ENCODE measurements at places on chromosomes 5 and 9.

DNA sequence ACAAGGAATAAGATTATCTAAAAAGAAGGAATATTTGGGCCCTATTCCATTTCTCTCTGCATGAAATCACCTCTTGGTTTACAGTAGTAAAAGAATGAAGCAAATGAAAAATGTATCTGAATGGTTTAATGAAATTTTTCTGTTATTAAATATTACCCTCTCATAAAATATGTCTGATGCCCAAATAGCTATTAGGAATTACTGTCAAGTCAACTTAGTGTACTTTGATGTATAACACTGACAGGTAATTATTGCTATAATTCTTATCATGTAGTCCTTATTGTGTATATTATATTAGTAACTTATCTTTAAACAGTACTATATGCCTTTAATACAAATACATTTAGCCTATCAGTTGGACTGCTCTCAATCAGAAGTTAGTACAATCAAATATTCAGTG, 8.4 kb downstream of the MYOT start:
- DNase-seq, result no peak

DNA sequence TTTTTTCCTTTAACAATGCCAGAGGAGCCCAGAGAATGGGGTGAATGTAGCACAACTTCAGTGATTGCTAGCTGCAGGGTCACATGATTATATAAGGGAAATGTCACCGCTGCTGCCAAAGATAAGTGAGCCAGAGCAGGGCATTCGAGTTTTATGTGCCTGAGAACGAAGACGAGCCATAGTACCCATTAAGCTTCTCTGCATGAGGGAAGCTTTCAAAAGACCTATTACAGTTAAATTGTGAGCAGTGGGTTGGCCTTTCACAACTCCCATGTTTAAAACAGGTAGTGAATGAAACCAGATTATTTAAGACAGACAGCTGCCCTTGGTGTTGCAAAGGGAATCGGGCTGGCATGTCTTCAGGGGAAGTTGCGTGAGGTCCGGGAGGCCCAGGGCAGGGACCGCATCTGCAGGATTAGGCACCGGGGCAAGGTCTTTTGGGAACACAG, 82.4 kb upstream of the TNFAIP8 start:
- DNase-seq, result no peak

DNA sequence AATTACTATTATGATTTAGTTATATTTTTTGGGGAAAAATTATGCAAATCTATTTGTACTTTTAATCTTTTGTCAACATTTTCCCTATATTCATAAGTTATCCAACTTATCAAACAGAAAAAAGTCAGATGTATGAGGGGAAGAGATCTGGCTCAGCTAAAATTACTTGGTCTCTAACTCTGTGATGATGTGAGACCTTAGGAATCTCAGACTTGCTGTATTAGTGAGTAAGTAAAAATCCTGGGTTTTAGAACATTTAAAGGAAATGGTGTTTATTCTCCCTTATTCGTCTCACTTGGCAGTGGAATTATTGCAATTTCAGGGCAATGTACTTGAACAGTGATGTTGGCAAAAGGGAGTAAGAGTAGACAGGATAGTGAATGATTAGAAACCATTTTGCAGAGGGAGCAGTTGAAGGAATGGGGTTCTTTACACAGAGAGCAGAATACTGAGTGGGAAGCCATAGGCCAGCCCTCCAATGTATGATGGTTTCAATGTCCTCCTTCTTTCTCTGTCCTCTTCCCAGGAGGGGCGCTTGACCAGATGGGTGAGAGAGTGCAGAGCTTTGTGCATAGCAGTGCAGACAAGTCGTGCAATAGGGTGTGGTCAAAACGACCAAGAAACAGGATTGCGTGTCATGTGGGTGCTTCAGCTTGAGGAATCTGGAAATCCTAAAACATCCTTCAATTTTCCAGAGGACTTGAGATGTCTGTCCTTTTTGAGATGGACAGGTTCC, 91.7 kb downstream of the TENT4A start:
- no peak for DNase-seq

GRCh38 chr9:18023332-18023731, 444.5 kb downstream of the SH3GL2 start:
- DNase-seq, result no peak

GRCh38 chr5:100900142-100900795, 2.8 kb downstream of the ST8SIA4 start:
- DNase-seq, result no peak

DNA sequence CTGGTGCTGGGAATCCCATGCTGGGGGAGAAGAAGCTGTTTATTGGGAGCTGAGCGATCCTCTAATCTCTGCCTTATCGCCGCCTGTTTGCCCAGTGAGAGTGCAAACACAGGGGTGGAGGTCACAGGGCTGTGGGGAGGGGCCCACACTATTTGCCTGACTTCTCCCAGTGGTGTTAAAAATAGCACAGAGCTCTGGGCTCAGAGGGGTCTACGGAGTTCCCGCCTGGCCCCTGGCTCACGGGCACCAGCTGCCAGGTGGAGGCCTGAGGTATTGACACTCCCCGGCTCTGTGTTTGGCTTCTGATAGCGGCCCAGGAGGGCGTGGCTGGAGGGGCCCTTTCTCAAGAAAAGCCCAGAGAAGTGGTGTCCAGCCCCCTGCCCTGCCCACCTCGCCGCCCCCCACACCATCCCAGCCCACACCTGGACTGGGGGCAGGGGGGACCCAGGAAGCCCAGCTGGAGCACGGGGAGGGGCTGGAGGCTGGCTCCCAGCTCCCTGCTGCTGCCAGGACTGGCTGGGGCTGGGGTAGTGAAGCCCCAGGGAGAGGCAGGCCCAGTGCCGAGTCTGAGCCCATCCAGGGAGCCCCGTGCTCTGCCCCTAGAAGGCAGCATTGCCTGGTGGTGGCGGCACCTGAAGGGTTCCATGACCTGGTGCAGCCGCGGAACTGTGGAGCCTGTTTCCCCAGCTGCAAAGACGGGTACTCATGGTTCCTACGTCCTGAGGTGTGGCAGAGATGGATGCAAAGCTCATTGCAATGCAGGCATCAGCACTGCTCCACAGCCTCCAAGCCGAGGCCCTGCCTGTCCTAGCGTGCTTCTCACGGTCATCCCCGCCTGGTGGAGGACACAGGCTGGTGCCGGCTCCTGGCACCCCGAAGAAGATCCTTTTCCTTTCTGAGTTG, 35.7 kb upstream of the EGFL7 start:
- DNase-seq, result no peak

DNA sequence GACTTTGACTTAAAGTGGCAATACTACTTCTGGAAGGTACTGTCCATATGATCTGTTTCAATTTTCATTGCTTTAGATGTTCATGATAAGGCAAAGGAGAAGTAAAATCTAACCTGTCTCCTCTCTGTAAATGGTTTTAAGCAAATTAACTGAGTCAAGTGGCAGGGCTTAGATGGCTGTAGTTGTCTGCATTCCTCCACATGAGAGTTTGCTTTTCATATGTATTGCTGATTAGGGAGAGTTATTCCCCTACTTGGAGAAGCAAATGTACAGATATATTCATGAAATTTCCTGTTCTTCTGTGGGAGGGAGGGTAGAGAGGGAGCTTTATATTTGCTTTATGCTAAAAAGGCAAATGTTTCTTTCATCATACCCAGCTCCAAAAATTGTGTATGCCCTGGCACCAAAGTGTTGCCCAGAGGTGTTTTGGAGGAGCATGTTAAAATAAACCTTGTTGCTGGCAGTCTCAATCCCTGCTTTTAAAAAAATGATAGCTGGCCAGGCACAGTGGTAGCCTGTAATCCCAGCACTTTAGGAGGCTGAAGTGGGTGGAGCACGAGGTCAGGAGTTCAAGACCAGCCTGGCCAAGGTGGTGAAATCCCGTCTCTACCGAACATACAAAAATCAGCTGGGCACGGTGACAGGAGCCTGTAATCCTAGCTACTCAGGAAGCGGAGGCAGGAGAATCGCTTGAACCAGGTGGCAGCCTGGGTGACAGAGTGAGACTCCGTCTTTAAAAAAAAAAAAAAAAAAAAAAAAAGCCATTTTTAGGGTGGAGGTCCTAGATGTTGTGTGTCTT, 3.5 kb upstream of the LRRTM2 start:
- no peak for DNase-seq

- no peak for DNase-seq
These were observed 675.6 kb downstream of the BRINP1 start for GRCh38 chr9:118693645-118694044.

All from stimulated activated CD8-positive, alpha-beta memory T cell treated with anti-CD3 and anti-CD28 coated beads, Interleukin-7, amount 100 ng/mL, for 1 hour (primary cell).